ENCODE measurements at places on chromosomes 1 and 21.

- no peak for DNase-seq
Measured at GRCh38 chr1:202411422-202411821, 62.9 kb downstream of the PPP1R12B start.

DNA sequence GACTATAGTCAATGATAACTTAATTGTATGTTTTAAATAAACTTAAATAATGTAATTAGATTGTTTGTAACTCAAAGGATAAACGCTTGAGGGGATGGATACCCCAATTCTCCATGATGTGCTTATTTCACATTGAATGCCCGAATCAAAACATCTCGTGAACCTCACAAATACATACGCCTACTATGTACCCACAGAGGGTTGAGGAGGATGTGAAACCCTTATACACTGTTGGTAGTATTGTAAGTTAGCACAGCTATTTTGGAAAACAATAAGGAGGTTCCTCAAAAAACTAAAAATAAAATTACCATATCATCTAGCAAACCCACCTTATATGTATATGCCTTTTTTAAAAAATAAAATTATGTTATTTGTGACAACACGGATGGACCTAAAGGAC lies 198.6 kb downstream of the MRPL39 start:
- DNase-seq: no peak

DNA sequence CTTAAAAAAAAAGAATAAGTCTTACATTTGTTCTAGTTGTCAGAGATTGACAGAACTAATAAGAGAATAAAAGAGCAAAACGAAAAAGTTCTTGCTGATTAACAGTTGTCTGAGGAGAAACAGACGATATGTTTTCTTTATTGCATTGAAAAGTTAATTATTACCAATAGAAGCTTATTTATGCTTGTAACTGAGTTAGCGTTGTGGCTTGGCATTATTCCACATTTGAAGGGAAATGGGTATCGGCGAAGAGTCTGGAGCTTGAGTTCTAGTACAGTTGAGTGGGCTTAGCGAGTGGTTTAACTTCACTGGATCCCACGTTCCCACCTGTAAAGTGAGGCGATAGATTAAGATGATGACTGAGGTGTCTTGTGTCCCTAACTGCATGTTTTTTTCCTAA lies 109.0 kb downstream of the SDCCAG8 start:
- no peak for DNase-seq

DNA sequence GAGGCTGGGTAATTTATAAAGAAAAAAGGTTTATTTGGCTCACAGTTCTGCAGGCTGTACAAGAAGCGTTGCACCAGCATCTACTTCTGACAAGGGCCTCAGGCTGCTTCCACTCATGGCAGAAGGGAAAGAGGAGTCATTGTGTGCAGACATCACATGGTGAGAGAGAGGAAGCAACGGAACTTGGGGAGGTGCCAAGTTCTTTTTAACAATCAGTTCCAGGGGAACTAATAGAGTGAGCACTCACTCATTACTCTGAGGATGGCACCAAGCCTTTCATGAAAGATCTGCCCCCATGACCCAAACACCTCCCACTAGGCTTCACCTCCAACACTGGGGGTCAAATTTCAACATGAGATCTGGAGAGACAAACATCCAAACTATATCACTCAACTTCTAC lies 77.2 kb downstream of the DDAH1 start:
- DNase-seq: no peak

- no peak for DNase-seq
Measured at GRCh38 chr1:182848736-182849135, 9.6 kb downstream of the DHX9 start.
